Cardiac fibroblast (primary cell): ENCODE measurements at places on chromosomes 11 and 22.

DNA sequence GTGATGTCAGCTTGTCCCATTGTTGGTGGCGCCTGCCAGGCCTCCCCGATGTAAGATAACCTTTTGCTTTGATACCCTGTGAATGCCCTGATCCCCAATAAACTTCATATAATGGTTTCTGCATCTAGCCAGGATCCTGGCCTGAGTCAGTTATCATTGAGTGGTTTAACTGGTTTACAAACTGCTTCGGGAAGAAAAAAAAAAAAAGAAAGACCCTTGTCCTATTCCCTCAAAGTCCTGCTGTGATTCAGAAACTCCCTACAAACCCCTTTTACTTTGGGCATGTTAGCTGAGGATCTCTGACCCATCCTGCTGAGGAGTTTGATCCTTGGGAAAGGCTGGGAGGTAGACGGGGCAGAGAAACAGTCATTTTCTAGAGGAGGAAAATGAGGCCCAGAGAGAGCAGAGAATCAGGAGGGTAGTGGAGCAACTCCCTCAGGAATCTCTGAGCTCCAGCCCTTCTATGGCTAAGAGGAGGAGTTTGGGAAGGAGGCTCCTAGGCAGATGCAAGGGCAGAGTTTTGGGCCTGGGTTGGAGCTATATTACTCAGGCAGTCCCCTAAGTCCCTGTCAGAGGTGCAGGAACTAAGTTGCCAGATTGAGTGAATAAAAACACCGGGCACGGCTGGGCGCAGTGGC, 5.4 kb upstream of the CYB5R3 start:
- DNase-seq, result no peak

DNA sequence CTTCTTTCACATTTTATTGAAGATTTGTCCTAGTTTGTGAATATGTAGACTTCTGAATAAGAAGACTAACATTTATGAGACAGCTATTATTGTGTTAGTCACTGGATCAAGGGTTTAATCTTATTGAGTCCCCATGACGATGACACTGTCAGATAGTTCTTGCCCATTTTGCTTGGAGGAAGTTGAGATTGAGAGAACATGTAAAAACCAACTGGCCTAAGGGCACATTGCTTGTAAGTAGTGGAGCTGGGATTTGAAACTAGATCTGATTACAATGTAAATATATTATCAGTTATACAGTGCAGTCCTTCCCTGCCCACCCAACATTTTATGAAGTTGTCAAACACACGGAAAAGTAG, 134.7 kb downstream of the HIPK3 start:
- no peak for DNase-seq

GRCh38 chr22:50603511-50604255, 3.1 kb downstream of the MAPK8IP2 start:
- no peak for DNase-seq

GRCh38 chr22:30390974-30391691, 3.9 kb upstream of the RNF215 start:
- DNase-seq, result peak; percentile 70

DNA sequence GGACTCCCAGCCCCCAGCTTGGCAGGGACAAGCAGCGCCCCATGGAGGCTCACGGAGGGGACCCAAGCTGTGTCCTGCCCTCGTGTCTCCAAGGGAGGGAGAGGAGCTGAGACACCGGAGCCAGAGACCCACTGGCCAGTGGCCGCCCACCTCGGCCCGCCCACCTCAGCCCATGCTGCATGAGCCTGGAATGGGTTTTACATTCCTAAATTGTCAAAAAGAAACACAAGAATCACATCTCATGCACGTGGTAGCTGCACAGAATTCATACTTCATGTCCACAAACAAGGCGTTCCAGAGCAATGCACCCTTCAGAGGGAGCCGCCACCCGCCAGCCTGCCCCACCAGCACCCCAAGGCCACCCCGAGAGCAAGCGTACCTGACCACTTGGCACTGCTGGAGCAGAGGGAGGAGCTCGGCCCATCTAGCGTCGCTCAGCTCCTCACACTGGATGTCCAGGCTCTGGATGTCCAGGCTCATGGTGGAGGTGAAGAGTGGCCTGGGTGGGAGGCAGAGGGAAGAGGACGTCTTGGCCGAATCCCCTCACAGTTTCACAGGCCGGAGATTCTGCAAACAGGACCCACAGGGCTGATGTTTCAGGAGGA, 5.3 kb downstream of the RNH1 start:
- no peak for DNase-seq

DNA sequence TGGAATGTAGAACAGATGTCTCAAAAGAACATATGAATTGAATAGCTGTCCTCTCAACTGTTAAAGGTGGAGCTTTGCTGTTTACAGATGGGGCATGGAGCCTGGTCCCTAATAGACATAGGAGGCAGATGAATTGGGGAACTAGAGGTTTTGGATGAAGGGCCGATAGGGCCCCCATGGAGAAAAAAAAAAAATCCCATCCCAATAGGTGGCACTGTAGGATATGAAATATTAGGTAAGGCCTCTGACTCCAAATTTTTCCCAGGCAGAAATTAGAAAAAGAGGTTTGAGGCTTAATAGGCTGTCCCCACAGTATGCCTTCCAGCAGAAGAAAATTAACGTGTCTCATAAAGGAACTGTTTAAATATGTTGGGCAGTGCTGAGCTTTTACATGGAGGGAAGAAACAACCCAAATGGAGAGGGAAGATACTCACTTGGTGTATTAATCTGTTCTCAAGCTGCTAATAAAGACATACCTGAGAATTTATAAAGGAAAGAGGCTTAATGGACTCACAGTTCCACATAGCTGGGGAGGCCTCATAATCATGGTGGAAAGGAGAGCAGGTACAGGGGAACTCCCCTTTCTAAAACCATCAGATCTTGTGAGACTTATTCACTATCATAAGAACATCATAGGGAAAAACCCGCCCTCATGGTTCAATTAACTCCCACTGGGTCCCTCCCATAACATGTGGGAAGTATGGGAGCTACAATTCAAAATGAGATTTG, 30.1 kb upstream of the TMEM45B start:
- peak; percentile 56 for DNase-seq

- peak; percentile 57 for DNase-seq
These were observed 14.8 kb downstream of the CHKA start for GRCh38 chr11:68106165-68106940.

- DNase-seq, result no peak
These were observed 65.6 kb downstream of the THAP12 start for GRCh38 chr11:76315182-76315853.

DNA sequence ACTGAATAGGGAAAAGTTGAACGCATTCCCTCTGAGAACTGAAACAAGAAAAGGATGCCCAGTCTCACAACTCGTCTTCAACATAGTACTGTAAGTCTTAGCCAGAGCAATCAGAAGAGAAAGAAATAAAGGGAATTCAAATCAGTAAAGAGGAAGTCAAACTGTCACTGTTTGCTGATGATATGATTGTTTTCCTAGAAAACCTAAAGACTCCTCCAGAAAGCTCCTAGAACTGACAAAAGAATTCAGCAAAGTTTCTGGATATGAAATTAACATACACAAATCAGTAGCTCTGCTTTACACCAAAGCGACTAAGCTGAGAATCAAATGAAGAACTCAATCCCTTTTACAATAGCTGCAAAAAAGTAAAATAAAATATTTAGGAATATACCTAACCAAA, 471.2 kb upstream of the CNTN5 start:
- no peak for DNase-seq

DNA sequence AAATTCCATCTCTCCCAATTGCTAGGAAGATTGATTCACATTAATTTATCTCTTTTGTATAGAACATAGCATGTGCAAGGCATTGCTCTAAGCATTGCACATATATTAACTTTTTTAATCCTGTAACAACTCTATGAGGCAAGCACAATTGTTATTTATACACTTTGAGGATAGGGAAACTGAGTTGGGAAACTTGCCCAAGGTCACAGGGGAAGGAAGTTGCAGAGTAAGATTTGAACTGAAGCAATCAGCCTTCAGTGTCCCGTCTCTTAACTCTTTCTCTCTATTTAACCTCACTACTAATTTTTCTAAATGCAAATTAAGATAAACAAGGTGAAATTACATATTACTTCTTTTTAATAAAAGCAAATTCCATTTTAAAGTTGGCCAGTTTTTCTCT, 22.2 kb downstream of the OR56B4 start:
- no peak for DNase-seq

- DNase-seq, result no peak
These were observed 21.2 kb upstream of the CLMP start for GRCh38 chr11:123216249-123216648.

DNA sequence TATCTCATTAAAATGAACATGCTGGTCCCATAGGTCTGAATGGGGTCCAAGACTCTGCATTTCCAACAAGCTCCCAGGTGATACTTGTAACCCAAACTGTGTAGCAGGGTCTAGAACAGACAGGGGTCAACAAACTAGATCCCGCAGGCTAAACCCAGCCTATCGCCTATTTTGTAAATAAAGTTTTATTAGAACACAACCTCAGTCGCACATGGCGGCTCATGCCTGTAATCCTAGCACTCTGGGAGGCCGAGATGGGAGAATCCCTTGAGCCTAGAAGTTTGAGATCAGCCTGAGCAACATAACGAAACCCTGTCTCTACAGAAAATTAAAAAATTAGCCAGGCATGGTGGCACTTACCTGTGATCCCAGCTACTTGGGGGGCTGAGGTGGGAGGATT, 42.3 kb upstream of the HMGXB4 start:
- DNase-seq, result no peak

- no peak for DNase-seq
These were observed at the start of gene PLET1 for GRCh38 chr11:112260490-112260889. Gene PLET1 (minus strand): TSS chr11:112260860. CDS start chr11:112260589, 271 bp downstream.

DNA sequence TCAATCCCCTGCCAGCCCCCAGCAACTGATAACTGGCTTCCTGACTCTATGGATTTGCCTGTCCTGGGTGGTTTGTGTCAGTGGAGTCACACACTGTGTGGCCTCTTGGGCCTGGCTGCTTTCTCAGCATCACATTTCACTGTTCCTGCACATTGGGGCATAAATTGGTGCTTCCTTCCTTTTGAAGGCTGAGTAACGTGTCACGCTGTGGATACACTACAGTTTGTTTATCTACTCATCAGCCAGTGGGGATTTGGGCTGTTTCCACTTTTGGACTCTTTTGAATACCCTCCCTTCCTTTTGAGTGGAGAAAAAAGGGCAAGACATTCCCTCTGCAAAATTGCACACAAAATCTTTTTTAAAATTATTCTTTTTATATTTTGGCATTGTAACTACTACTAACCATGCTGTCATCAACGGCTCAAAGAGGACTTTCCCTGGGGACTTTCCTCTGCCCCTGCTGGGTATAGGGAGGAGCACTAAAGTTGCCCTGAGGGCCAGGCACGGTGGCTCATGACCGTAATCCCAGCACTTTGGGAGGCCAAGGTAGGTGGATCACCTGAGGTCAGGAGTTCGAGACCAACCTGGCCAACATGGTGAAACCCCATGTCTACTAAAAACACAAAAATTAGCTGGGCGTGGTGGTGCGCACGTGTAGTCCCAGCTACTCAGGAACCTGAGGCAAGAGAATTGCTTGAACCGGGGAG, 7.8 kb upstream of the CELSR1 start:
- DNase-seq, result no peak

GRCh38 chr11:71310184-71310583, 57.8 kb upstream of the SHANK2 start:
- DNase-seq, result no peak

- no peak for DNase-seq
These were observed 26.7 kb downstream of the ANKRD42 start for GRCh38 chr11:83220260-83220659.

GRCh38 chr11:34309965-34310364, 47.8 kb downstream of the ABTB2 start:
- no peak for DNase-seq

GRCh38 chr11:61384271-61385242, 7.8 kb upstream of the TMEM216 start:
- DNase-seq, result peak; percentile 43

DNA sequence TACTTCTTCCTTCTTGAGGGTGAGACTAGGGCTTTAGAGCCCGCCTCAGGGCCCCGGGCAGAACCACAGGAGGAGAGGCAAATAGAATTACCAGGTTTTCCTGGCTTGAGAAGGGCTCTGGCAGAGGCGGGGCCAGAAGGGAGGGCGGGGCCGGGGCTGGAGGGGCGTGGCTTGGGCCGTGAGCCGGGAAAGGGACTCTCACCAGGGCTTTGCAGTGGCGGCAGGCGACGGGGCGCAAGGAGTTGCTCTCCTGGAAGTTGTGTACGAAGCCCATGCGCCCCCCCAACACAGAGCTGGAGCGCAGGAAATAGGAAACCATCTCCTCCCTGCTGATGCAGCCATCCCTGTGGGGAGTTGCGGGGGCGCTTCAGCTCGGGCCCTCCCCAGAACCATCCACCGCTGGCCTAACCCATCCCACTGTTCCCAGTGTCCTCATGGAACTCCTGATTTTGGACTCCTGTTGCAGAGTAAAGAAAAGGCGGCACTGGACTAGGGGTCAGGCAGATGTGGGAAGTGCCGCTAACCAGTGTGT, 6.9 kb upstream of the NRXN2 start:
- no peak for DNase-seq

DNA sequence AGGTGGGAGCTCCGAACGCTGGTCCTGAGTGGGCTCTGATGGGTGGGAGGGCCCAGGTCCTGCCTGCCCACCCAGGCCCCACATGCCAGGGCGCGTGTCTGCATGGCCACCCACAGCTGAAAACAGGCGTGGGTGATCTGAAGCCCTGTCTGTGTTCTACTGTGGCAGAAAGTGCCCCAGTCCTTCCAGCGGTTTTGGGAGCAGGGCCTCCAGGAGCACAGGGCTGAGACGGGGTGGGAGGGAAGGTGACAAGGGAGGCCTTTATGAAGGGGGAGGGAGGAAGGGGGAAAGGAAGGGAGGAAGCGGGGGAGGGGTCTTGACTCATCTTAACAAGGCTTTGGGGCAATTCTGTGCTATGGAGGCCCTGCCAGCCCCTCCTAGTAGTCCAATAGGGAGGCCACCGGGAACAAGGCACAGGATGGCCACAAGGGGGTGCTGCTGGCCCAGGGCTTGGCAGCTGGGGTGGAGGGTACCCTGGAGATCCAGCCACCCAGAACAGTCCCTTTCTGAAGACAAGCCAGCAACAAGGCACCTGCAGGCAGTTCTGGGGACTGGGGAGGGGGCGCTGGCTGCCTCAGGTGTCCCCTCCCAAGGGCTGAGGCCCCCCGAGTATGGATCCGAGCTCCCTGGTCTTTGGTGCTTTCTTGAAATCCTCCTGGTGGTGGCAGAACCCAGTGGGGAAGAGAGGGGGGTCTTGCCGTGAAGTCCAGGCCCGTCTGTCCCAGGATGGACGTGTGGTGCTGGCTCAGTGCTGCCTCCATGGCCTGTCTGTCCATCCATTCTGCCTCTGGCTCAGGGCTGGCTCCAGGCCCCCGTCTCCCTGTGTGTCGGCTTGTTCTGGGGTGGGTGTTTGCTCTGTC, 6.3 kb upstream of the FADS3 start:
- peak; percentile 75 for DNase-seq
